Stimulated activated CD4-positive, alpha-beta T cell treated with anti-CD3 and anti-CD28 coated beads, Interleukin-12 subunit alpha, Interleukin-12 subunit beta, amount 100 ng/mL, for 4 hours (primary cell): ENCODE measurements at places on chromosomes 12 and 14.

GRCh38 chr12:82682851-82683261, 3.9 kb upstream of the TMTC2 start:
- no peak for DNase-seq

- peak; percentile 5 for DNase-seq
These were observed 185.6 kb upstream of the ARID2 start for GRCh38 chr12:45543887-45544286.

DNA sequence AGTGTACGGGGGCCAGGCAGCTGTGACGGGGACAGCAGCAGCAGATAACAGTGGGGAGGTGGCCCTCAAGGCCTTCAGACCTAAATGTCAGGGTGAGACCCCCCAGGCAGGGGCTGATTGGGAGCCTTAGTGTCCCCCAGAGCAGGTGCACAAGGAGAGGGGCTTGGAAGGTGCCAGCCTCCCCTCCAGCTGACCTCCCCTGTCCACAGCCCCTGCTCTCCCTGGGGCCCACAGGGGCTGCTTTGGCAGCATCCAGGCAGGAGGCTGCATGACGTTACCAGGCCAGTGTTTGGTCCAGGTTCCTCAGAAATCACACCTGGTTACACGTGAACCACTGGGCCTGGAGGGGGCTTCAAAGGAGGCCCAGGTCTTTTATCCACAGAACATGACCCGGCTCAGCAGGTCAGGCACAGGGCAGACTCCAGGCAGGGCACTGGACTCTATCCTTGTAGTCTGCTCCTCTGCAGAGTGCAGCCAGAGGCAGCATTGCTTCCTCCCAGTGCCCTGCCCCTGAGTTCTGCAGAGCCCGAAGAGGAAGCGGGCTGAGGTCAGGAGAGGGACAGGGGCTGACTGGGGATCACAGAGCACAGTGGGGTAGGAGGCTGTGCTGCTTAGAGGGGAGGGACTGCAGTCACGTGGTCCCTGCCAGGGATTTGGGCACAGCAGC, 2.6 kb upstream of the TRMT61A start:
- no peak for DNase-seq

- no peak for DNase-seq
These were observed 80.4 kb upstream of the DIO3 start for GRCh38 chr14:101480747-101481530.

DNA sequence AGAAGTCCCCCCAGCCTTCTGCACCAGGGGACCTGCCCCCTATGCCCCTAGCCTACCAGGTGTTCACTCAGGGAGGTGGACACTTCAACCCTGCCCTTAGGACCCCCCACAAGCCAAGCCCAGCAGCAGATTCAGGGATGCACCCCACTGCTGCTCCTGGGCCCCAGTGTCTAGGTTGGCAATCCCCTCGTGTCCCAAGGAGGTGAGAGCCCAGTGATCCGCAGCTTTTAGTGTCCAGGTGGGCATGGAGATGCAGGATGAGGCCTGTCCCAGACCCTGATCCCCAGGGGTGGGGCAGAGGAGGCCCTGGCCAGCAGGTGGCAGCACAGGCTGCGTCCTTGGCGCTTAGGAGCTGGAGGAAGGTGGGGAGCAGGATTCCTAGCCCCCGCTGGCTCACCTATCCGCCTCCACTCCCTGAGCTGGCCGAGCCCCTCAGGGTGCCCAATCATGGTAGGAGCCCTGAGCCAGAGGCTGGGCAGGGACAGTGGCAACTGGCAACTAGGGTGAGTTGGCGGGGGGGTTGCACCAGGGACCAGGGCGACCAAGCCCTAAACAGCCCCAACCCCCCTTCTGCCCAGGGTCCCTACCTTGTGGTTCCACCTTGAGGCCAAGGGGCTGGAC, 4.1 kb downstream of the CKB start:
- peak; percentile 59 for DNase-seq

GRCh38 chr14:51242545-51243490, 2.8 kb downstream of the TMX1 start:
- no peak for DNase-seq

- no peak for DNase-seq
These were observed 1312.7 kb upstream of the USP15 start for GRCh38 chr12:60947533-60947932.

DNA sequence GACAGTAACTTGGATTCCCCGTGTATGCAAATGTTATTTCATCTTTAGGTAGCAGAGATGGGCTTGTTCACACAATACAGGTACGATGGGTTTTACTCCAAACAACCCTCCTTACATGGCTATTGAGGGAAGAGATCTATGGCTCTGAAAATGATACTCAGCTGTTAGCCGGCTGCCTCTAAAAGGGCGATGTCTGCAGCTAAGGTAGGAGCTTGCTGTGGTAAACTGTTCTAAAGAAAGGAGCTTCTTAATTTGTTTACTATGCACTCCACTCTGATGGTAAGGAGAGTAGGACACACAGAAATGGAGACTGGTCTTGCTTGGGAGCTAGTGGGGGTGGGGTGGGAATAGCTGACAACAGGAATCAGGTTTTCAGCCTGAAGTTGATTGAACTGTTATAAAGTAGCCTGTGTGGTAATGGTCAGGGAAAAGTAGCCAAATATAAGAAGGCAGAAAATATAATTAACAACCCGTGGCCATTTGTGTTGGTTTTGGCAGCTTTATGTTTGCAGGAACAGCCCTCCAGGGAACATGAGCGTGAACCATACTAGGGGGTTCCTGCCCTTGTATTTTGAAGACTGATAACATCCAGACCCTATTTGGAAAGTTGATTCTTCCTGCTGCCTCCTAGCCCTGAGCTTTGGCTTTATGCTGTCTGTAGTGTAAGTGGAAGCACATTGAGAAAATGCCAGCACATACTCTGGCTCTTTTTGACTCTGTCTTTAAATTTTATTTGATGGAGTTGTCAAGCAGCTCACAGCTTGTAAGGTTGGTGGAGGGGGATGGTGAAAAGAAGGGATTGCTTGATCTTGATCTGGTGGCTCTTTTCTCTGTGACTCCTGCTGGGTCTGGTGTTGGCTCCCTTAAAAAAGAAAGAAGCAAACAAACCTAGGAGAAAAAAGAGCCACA, 929.8 kb downstream of the DIO2 start:
- DNase-seq: no peak

DNA sequence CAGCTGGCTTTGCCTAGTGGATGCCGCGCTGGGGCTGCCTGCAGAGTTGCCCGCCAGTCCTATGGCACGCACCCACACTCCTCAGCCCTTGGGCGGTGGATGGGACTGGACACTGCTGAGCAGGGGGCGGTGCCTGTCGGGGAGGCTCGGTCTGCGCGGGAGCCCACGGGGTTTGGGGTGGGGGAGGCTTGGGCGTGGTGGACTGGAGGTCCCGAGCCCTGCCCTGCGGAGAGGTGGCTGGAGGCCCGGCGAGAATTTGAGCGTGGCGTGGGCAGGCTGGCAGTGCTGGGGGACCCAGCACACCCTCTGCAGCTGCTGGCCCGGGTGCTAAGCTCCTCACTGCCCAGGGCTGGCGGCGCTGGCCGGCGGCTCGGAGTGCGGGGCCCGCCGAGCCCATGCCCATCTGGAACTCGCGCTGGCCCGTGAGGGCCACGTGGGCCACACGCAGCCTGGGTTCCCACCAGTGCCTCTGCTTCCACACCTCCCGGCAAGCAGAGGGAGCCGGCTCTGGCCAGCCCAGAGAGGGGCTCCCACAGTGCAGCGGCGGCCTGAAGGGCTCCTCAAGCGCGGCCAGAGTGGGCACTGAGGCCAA, 68.1 kb downstream of the ETNK1 start:
- no peak for DNase-seq

GRCh38 chr14:31568671-31569070, 7.5 kb downstream of the NUBPL start:
- no peak for DNase-seq

GRCh38 chr14:75259510-75259855, 19.1 kb upstream of the FOS start:
- no peak for DNase-seq

- no peak for DNase-seq
These were observed 452 bp downstream of the NGDN start for GRCh38 chr14:23469906-23470403.

DNA sequence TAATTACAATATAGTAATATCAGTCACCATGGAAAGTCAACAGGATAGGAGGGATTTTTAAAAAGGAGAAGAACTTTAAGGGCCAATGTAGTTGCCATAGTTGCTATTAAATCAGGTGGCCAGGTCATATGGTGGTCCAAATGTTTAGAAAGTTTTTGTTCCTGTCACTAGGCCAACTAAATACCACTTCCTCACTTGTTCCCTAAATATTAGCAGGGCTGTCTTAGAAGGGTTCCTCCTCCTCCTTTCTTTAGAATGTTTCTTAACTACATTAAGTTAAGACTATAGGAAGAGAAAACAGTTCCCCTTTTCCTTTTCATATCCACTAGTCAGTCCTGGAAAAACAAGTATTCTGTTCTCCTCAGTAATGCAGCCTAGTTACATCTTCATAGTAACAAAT, 50.3 kb downstream of the MON2 start:
- no peak for DNase-seq

GRCh38 chr12:12534166-12534866, 28.3 kb downstream of the DUSP16 start:
- DNase-seq: no peak

DNA sequence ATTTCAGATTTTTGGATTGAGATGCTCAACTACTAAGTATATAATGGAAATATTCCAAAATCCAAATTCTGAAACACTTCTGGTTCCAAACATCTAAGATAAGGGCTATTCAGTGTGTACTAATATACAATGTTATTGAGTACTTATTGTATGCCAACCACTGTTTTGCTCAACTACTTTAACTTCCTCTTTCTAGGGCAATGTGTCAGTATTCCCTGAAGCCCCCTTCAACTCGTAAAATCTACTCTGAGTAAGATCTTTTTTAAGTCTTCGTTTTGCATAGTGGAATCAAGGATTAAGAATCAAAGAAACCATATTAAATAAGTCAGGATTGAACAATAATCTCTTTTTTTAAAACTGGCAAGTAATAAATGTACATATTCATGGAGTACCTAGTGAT, 45.5 kb downstream of the SPATA7 start:
- no peak for DNase-seq

DNA sequence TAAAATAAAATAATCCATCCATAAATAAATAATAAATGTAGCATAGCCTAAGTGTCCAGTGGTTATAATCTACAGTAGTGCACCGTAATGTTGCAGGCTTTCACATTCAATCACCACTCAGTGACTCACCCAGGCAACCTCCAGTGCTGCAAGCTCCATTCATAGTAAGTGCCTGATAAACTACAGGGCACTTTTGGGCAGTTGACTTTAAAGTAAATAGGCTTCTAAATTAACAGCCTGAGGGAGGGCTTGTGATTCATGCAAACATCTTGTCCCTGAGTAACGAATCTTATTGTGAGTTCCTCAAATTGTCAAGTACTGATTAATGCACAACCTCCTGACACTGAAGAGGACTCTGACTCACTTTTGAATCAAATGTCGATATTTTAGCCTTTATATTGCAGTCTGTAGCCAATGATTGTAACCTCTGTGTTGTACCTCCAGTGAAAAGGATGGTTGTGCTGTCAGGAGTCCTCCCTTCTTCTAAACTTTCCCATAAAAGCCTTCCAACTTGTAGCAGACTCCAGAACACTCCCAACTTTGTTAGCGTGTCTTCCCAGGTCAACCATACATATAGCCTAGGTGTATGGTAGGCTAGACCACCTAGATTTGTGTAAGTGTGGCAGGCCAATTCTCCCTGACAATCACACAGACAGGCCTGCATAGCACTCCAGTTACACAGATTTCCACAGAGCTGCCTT, 55.0 kb upstream of the BICD1 start:
- DNase-seq: no peak

- no peak for DNase-seq
These were observed 301.8 kb downstream of the NPAS3 start for GRCh38 chr14:33240466-33240865.

- DNase-seq: no peak
These were observed 368.8 kb downstream of the ETNK1 start for GRCh38 chr12:22993609-22994315.

GRCh38 chr14:28707814-28708213, 58.8 kb upstream of the FOXG1 start:
- DNase-seq: no peak

- DNase-seq: no peak
These were observed at the start of gene FSCB for GRCh38 chr14:44507183-44507582. Gene FSCB, minus strand, starts transcription at chr14:44507283. Its CDS starts 296 bp downstream, at chr14:44506987.

- DNase-seq: no peak
These were observed 266.4 kb upstream of the SLC16A7 start for GRCh38 chr12:59329462-59329861.
